ENCODE measurements at places on chromosomes 3 and 15. TPM values are rescaled to one million over a fixed set of nuclear protein-coding genes. Genes with fewer than 3 reads are reported as not detected.
A peak's percentile ranks its signal among the peaks of the same experiment; 100 is the strongest.

Gene WDR5B
- 12.5 TPM for polyA plus RNA-seq

Gene SI
- 0.29 TPM for polyA plus RNA-seq

- peak; percentile 68 for DNase-seq
Measured at GRCh38 chr15:99983171-99983885, 250.1 kb upstream of the LYSMD4 start.

GRCh38 chr3:37990527-37990926 lies at the start of gene VILL:
VILL (plus strand) TSS chr3:37990786; CDS start chr3:37993673, 2,887 bp downstream.
- DNase-seq = no peak

DNA sequence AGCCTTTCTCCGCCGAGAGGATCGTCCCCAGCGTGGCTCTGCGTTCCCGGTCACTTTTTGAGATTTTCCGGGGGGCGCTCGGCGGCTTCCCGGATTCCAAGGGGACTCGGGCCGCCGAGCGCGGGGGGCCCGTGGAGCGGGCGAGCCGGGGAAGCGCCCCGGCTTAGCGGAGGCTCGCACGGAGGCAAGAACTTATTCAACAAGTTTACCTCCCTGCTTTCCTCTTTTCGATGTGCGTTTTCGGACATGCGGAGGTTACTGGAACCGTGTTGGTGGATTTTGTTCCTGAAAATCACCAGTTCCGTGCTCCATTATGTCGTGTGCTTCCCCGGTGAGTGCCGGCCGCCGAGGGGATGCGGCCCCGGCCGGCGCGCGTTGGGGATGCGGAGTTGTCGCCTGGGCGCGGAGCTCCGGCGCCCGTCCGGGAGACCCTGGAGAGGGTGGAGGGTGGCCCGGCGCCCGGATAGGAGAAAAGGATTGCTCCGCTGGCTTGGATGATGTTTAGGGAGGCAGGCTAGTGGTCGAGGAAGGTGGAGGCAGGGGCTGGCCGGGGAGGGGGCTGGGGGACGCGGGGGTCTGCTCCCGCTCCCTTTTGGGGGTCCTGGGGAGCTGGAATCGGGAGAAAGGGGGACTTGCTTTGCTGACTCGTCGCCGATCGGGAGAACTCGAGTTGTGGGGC lies 810 bp downstream of the PTPRG start:
- no peak for DNase-seq

Gene PROS1
- 37.3 TPM for polyA plus RNA-seq

All from renal cortex interstitium (tissue), 15 donors.